NCI-H460 (cell line): ENCODE measurements at places on chromosomes 5 and 9.

GRCh38 chr5:19018822-19019221 is 969.2 kb downstream of the CDH18 start:
- peak; percentile 90 for DNase-seq

DNA sequence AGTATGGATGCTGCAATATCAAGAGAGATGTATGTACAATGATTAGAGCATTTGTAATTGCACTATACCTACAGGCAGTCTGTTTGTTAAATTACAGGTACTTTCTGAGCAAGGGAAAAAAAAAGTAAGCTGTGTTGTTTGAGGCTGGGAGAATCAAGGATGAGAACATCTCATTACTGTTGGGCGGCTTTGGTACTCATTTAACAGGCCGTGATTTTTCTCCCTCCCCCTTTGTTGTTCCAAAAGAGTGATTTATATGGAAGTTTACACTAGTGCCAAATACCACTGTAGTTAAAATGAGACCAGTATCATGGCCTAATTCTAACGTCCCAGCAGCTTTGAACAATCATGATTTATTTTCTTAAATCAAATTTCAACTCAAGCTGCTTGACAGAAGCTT is 71.2 kb upstream of the GNA14 start:
- no peak for DNase-seq

DNA sequence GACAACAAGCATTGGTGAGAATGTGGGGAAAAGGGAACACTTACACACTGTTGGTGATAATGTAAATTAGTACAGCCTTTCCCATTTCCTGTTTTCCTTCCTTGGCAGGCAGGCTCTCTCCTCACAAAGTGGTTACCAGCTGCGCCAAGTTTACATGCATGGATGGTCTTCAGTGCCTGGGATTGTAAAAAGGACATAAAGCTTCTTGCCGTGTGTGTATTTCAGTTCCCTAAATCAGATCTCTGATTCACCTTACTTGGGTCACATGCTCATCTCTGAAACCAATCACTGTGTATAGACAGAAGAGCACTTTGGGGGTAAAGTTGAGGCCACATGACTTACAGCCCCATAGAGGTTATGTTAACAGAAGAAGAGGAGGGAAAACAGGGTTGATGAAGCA is 92.8 kb downstream of the CAVIN4 start:
- no peak for DNase-seq

- no peak for DNase-seq
Observed at GRCh38 chr5:112245656-112246055, 173.4 kb downstream of the EPB41L4A start.

- no peak for DNase-seq
Observed at GRCh38 chr9:99353408-99353807, 131.3 kb downstream of the SEC61B start.

GRCh38 chr9:76403352-76403751 is 9.1 kb upstream of the RFK start:
- DNase-seq, result peak; percentile 48

- DNase-seq, result peak; percentile 40
Observed at GRCh38 chr5:425714-426113, 17.3 kb upstream of the EXOC3 start.
